ENCODE measurements at places on chromosomes 13 and 19.

DNA sequence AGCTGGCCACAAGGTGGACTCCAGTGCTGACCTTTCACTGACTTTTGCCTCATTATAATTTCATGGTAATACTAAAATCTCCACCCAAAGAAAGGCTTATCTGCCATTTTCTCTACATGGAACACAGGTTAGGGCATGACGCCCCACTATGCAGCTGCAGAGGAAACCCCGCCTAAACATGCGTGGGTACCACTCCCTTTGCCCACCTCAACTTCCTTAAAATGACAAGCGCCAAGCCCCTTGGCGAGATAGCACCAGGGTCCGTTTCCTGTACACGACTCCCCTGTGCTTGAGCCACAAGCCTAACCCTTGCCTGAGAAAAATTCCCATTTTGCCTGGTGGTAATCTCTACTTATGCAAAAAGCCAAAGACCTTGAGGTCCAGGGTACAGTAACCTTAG, 36.0 kb upstream of the PABPC3 start:
- DNase-seq: no peak

GRCh38 chr13:31101472-31102170, 60.1 kb downstream of the HSPH1 start:
- DNase-seq: no peak

DNA sequence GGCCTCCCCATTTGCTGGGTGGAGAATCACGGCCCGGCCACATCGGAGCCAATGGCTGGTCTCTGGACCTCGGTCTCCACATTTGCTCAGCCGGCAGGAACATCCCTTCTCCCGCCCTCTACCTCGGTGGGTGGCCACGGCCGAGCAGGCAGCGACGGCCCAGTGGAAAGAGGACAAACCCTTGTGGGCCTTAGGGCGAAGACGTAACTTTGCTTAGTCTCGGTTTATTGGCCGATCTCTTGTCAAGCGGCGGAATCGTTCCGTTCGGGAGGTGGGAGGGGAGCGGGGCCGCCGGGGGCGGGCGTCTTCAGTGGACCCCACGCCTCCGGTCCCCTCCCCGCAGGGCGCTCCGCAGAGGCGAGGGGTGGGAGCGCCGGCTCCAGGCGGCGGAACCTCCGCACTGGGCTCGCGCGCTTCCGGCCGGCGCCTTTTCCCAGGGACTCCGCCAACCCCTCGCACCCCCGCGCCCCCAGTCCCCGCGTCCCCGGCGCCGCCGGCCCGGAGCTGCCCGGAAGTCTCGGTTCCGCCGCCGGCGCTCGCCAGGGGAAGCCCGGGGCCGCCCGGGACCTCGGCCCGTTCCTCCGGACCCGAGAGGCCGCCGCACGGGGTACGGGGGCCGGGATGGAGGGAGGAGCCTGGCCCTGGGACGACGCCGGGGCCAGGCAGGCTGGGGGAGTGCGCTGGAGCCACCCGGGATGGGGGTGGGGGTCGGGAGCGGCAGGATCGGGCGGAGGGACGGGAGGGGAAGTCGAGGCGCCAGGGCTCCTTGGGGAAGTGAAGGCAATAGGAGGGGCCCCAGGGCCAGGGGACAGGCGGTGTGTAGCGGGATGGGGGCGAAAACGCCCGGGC, at the start of gene ZNF580:
TSS of gene ZNF580 (plus strand) at position 426 of the 849 bp plus-strand sequence. CDS start 1,507 bp downstream, outside the sequence.
- DNase-seq: peak; percentile 88

DNA sequence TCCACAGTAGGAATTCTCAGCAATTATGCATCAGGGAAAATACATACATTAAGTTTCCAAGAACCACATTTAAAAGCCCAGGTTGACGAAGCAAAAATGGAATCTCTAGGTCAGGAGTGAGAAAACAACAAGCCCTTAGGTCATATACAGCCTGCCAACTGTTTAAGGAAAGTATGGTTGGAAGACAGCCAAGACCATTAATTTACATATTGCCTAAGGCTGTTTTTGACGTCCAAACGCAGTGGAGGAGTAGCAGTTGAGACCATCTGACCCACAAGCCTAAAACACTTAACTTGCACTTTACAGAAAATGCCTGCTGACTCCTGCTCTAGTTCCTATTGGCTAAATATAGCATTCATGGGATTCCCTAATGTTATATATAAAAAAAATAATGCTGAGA, 299.0 kb downstream of the ITGBL1 start:
- peak; percentile 30 for DNase-seq

DNA sequence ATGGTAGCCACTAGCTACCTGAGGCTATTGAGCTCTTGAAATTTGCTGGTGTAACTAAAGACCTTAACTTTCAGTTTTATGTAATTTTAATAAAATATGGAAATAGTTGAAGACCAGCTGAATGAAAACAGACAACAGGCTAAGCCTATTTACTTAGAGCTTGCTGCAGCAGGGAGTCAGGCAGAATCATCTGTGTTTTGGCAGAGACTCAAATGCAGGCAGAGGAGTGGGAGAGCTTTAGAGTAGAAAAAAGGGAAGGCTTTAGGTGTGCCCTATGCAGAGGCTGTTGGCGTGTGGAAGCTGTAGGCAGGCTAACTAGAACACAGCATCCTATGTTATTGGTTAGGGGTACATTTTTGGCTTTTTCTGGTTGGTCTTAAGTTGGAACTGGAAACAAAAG, 304.9 kb upstream of the NBEA start:
- DNase-seq: no peak
